ENCODE measurements at places on chromosomes 12 and 14. TPM values are rescaled to one million over a fixed set of nuclear protein-coding genes. Genes with fewer than 3 reads are reported as not detected.

The CLEC7A gene
- 1.2 TPM for total RNA-seq

The KRT72 gene
- not detected for total RNA-seq

DNA sequence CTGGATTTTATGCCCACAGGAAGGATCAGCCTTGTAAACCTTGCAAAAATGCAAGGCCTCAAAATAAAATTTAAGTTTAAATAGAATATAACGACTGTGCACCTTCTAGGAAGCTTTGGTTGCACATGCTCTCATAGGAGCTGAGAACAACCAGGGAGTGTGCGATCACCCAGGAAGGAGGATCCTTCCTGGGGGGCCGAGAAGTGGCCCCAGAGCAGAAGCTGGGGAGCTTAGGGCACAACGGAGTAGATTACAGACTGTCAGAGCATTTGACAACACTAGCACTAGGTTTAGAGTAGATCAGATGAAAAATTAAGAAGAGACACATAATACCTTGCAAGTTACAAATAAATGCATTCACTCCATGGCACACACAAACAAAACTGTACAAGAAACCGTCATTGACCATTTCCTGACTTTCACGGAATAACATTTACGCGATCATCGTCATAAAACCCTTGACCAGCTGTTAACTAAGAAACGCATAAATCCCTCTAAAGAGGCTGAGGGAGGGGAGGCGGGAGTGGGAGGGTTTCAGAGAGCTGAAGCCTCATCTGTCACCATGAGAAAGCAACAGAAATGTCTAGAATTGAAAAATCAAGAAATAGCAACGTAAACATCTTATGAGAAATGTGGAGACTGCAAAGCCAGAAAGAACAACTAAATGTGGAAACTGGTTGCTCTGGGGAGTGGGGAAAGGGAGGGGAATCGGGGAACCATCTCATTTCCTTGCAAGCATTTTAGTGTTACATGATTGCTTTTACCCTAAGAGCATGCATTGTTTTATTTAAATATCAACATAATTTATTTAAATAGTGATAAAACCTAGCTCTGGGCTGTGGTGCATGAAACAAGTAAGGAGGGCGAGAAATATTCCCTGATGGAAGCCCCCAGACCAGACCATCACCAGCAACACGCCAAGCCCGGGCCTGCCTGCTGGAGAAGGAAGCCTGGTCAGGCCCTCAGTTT is 13.1 kb upstream of the CCDC85C start:
- no peak overlapping the region for H3K4me3 ChIP-seq
- DNase-seq, result no peak
- peaks cover 37% of the 10 kb centered on the region for H3K4me1 ChIP-seq
- no peaks in the 10 kb centered on the region for H3K36me3 ChIP-seq
- peaks cover 9% of the 10 kb centered on the region for H3K27me3 ChIP-seq
- peak overlapping the region; percentile 6 for H3K27ac ChIP-seq

GRCh38 chr14:100903672-100904185 is at the start of gene RTL1:
Gene RTL1, minus strand, starts transcription at chr14:100903722. Its CDS starts 18,934 bp downstream, at chr14:100884788.
- DNase-seq, result no peak
- H3K27me3 ChIP-seq, result peaks cover 8% of the 10 kb centered on the region
- peak within 1 kb of the TSS; percentile 22 for H3K4me3 ChIP-seq
- H3K27ac ChIP-seq, result peak within 1 kb of the TSS; percentile 92
- H3K4me1 ChIP-seq, result peaks cover 64% of the 10 kb centered on the region

DNA sequence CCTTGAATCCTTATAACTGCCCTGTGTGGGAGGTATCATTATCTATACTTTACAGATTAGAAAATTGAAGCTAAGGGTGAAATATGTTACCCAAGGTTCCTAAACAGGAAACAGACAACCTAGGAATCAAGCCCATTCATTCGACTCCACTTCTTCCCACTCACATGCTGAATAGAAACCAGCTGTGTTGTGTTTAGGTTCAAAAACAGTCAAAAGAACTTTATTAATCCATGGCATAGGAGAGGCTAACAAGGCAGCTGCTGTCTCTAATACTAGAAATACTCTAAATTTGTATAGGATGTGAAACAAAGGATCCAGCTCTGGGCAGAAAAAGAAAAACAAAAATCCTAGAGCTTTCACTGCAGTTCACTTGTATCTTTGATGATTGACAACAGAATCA is 9.9 kb downstream of the AMDHD1 start:
- no peaks in the 10 kb centered on the region for H3K4me1 ChIP-seq
- no peak overlapping the region for H3K4me3 ChIP-seq
- no peaks in the 10 kb centered on the region for H3K36me3 ChIP-seq
- no peak overlapping the region for H3K27ac ChIP-seq
- no peaks in the 10 kb centered on the region for H3K27me3 ChIP-seq

The GARIN6 gene
- not detected for total RNA-seq

The GPD1 gene
- total RNA-seq, result 56.3 TPM

The TAS2R46 gene
- 1.6 TPM for total RNA-seq

DNA sequence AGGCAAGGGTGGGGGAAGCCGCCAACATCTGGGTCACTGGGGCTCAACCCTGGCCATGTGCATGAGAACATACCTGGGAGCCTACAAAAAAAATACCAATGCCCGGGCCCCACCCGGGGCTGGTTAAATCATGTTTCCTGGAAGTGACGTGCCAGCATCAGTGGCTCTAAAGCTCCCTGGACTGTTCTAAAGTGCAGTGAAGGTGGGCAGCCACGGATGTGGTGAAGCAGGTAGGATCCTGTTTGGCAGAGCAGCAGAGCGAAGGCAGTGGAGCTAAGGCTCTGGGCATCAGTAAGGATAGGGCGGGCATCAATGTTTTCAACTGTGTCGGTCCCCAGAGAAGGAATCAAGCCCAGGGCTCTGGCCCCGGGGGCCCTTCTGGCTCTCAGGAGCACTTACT is 525 bp upstream of the GPR68 start:
- H3K36me3 ChIP-seq, result no peaks in the 10 kb centered on the region
- peaks cover 3% of the 10 kb centered on the region for H3K27me3 ChIP-seq
- no peak for DNase-seq
- no peak overlapping the region for H3K27ac ChIP-seq

DNA sequence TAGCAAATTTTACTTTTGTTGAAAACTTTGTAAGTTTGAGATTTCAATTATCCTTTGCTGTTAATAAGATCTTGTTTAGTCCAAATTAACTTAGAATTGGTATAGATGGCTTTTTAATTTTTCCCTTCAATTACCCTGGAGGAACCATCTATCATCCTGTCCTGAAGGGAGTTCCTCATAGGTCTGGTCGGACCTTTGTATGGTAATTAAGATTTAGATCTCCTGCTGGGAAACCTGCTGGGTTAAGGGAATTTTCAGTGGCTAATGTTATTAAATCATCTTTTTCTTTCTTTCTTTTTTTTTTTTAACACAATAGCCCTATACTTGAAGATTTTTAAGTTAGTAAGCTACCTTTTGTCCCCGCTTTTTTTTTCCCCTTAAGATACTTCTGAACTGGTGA is 63.0 kb upstream of the PRMT8 start:
- H3K4me3 ChIP-seq, result no peak overlapping the region
- no peaks in the 10 kb centered on the region for H3K27me3 ChIP-seq
- no peak for DNase-seq

- H3K27me3 ChIP-seq, result no peaks in the 10 kb centered on the region
- no peaks in the 10 kb centered on the region for H3K36me3 ChIP-seq
- DNase-seq, result peak; percentile 39
- H3K4me1 ChIP-seq, result no peaks in the 10 kb centered on the region
These were observed 27.4 kb downstream of the PCNX1 start for GRCh38 chr14:70934502-70935134.

The C14orf39 gene
- total RNA-seq, result 2.3 TPM

- no peak for DNase-seq
- H3K27ac ChIP-seq, result no peak overlapping the region
- H3K27me3 ChIP-seq, result no peaks in the 10 kb centered on the region
- no peaks in the 10 kb centered on the region for H3K4me1 ChIP-seq
- no peak overlapping the region for H3K4me3 ChIP-seq
These were observed 232.7 kb downstream of the SLC16A7 start for GRCh38 chr12:59828521-59828920.

DNA sequence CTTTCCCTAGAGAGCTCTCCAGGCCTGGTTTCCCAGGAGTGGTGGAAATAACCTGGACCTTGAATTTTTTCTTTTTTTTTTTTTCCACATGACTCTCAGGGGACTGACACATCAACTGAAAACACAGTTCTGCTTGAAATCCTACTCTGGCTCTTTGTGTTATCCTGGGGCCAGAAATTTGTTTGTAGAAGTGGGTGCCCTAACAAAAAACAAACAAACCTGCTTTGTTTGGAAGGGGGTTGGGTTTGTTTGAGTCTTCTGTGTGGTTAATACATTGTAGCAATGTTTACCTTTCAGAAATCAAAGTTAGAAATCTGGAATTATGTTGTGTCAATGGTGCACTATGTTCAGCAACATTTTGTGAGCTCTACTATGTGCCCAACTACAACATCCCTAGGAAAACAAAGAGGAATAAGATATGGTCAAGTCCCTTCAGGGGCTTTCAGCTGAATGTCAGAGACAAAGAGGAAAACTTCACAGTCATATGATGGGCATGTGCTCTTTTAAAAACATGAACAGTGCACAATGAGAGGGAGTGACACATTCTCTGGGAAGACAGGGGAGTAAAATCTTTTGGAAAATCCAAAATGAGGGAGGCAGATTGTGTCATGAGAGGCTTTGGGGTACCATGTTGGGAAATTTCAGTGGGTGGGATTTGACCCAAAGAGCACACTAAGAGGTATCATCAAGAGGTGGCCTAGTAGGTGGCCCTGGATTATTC is 1.5 kb upstream of the IGF1 start:
- DNase-seq, result no peak
- H3K36me3 ChIP-seq, result no peaks in the 10 kb centered on the region
- peak overlapping the region; percentile 86 for H3K27ac ChIP-seq
- peaks cover 16% of the 10 kb centered on the region for H3K4me1 ChIP-seq
- H3K27me3 ChIP-seq, result no peaks in the 10 kb centered on the region
- H3K4me3 ChIP-seq, result no peak overlapping the region

DNA sequence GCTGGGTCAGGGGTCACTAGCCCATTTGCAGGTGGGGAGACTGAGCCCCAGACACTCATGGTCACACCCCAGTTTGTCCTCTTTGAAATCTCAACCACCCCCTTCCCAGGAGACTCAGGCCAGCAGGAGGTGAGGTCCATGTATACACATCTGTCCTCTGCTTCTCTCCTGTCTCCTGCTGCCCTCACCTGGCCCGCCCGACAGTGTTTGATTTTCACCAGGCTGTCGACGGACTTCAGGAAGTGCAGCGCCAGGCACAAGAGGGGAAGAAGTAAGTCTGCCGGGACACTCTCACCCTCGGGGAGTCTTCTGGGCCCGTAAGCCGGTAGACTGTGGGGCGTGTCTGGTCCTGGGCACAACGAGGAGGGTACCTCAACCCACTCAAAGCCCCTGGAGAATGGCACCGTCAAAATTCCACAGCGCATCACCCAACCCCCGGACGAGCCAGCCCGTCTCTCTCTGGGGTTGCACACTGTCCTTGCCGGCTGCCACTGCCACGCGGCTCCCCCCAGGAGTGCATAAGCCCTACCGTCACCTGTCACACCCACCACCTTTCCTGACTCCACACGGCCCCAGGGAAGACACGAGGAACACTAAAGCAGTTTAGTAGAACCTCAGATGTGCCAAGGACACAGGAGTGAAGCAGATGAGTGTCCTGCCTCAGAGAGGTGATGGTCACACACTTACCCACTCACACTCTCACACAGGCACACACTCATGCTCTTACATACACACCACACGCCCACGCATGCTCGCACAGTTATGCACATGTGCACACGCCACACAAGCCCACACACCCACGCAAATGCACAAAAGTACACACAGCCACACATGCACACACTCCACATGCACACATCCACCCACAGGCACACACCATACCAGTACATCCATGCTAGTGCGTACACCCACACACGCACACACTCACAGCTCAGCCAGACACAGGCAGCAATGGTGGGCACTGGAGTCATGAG is 13.1 kb upstream of the SIVA1 start:
- H3K4me1 ChIP-seq, result peaks cover 26% of the 10 kb centered on the region
- H3K27me3 ChIP-seq, result no peaks in the 10 kb centered on the region
- no peak for DNase-seq
- no peak overlapping the region for H3K27ac ChIP-seq

DNA sequence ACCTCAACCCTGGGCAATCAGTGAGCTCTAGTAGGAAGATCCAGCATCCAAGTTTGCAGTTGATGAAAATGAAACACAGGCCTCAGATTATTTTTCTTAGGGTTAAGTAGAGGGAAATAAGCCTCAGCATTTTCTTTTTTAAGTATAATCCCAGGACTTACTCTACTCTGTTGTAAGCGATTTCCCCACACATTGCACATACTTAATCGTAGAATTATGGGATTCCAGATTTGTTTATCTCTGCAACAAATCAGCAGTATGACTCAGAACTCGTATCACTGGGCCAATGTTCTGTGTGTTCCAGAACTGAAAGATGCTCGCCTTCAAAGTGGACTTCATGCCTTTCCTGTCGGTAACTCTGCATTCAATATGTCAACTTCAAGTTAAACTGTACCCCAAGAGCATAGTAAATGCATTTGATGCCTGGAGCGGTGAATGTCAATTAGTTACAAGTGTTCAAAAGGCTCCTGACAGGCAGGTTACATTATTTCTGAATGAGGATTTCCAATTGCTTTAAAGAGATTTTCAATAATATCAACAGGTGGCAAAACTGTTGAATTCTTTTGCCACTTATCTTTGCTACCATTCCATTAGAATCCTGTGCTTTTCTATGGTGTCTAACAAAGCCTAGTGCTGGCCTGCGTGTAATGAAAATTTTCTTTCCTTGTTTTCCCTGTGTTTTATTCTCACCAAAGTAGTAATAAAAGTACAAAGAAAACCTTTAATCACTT is 323.8 kb upstream of the SYT1 start:
- H3K4me1 ChIP-seq, result no peaks in the 10 kb centered on the region
- no peak for DNase-seq
- H3K27ac ChIP-seq, result no peak overlapping the region
- H3K27me3 ChIP-seq, result no peaks in the 10 kb centered on the region
- H3K36me3 ChIP-seq, result no peaks in the 10 kb centered on the region
- H3K4me3 ChIP-seq, result no peak overlapping the region

DNA sequence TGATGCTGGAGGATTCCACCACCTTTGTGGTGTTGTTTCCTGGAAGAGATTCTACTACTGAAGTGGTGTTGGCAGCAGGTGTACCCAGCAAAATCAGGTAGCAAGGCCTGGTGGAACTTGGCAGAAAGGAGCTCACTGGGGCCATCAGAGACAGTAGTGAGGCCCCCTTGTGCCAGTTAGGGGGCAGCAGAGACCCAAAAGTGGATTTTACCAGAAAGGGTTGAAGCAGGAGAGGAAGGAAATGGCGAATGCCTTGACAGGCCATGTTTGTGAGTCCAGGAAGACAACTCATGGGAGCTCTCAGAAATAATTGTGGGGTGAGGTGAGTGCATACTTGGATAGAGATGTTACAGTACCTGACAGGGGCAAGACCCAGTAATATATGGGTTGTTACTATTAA is 137.7 kb upstream of the FGD4 start:
- no peaks in the 10 kb centered on the region for H3K27me3 ChIP-seq
- no peaks in the 10 kb centered on the region for H3K36me3 ChIP-seq
- peaks cover 3% of the 10 kb centered on the region for H3K4me1 ChIP-seq
- H3K4me3 ChIP-seq, result no peak overlapping the region
- no peak overlapping the region for H3K27ac ChIP-seq
- no peak for DNase-seq

- H3K4me1 ChIP-seq, result peaks cover 28% of the 10 kb centered on the region
- H3K4me3 ChIP-seq, result no peak overlapping the region
- H3K36me3 ChIP-seq, result peaks cover 48% of the 10 kb centered on the region
- no peak overlapping the region for H3K27ac ChIP-seq
These were observed 3.0 kb upstream of the GCN1 start for GRCh38 chr12:120197542-120197887.

- H3K27me3 ChIP-seq, result peaks cover 8% of the 10 kb centered on the region
- H3K36me3 ChIP-seq, result no peaks in the 10 kb centered on the region
- no peak for DNase-seq
- no peak overlapping the region for H3K4me3 ChIP-seq
- no peak overlapping the region for H3K27ac ChIP-seq
These were observed 16.5 kb upstream of the SERPINA4 start for GRCh38 chr14:94544726-94545125.

All from muscle of leg (tissue), 16 donors.